Activated CD4-positive, alpha-beta T cell treated with anti-CD3 and anti-CD28 coated beads, Interleukin-2, amount 10 ng/mL, durations not matched to agents 7 days and 5 days (primary cell): ENCODE measurements at places on chromosomes 2 and 18.

GRCh38 chr2:200467806-200468681 is 41.8 kb downstream of the KCTD18 start:
- peak; percentile 52 for DNase-seq

- DNase-seq, result no peak
Observed at GRCh38 chr2:21422050-21422449, 298.3 kb downstream of the TDRD15 start.

DNA sequence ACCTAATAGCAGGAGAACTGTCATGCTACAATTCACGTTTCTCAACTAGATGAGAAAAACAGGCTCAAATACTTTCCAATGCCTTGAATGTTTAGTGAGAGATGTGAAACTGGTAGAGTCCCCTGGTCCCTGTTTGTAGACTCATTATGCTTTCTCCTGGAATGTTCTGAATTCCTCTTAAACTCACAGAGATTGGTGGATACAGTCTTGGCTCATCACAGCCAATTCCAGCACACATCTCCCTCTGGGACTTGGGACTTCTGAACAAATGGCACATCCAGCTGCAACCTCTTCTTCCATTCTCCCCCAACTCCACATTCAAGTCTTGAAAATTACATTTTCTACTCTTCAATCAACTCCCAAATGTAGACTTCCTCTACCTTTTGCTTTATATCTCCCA is 58.4 kb upstream of the NT5C1B start:
- DNase-seq, result no peak

DNA sequence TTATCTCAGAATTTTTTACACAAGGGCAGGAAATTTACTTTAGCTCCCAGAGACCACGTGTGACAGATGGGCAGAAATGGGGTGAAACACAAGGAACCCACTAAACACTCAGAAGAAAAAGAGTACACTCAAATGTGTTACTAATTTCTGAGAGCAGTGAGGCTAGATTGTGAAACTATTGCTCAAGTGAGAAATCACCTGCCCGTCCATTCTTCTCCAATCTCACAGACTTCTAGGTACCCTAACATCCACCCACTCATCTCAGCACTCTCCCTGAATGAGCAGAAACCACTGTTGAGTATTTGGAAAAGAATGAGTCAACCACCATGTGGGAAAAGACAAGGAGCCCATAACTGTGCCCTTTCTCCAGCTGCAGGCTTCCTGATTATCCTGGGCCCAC is 293.0 kb upstream of the CDH2 start:
- no peak for DNase-seq

DNA sequence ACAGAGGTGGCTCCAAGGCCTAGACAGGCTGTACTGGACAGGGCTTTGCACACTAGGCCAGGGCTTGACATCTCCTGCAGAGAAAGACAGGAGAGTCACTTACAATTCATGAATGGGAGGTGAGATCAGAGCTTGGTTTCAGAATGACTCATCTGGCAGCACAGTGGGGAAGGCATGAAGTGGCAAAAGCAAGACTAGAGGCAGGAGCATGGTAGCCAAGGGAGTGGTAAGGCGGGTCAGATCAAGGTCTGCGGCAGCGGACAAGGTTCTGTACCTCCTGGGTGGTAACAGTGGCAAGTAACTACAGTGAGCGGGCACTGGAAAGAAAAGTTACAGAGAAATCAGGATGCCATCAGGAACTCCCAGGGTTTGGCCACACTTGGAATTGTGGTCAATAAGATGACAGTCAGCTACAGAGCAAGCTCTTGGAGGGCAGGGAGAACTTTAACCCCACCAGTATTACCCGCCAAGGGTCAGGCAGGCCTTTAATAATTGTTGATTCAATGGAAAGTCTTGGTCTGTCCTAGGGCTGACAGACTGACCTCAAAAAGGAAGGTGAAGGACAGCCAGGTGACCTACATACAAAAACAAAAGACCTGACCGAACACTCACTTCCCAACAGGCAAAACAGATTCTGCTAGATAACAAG is 5.7 kb downstream of the MCFD2 start:
- peak; percentile 51 for DNase-seq

DNA sequence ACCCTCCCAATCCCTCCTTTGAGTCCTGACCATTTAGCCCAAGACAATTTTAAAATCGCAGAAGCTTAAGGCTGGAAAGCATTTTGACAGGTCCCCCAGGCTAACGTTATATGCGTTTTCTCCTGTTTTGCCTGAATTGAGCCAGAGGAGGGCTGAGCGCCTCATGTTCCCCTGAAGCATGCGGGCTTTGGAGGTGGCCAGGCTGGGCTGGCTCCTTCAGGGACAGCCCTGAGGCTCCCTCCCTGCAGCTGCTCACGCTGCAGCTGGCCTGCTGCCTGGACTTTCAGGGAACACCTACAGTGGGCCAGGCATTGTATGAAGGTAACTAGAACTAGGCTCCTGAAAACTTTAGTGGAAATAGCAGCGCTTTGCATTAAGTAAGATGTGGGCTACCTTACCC is 179.2 kb downstream of the ACKR3 start:
- DNase-seq, result no peak

GRCh38 chr2:99695944-99696253 is 206.1 kb upstream of the REV1 start:
- no peak for DNase-seq

DNA sequence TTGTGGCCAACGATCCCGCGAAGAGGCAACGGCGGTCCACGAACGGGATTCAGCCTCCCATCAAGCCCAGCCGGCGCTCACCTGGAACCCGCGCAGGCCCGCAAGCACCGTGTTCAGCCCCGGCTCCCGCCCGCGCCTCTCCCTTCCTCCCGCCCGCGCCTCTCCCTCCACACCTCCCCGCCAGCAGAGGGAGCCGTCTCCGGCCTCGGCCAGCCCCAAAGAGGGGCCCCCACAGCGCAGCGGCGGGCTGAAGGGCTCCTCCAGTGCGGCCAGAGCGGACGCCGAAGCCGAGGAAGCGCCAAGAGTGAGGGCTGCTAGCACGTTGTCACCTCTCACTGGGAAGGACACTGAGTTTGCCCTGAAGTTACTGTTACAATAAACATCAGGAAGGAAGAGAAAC is 55.3 kb upstream of the LAPTM4A start:
- DNase-seq, result peak; percentile 7

DNA sequence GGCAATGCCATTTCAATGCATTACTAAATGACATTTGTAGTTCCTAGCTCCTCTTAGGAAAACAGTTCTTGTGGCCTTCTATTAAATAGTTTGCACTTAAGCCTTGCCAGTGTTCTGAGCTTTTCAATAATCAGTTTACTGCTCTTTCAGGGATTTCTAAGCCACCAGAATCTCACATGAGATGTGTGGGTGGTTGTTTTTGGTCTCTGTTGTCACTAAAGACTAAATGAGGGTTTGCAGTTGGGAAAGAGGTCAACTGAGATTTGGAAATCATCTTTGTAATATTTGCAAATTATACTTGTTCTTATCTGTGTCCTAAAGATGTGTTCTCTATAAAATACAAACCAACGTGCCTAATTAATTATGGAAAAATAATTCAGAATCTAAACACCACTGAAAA is 45.3 kb downstream of the HADHB start:
- no peak for DNase-seq

DNA sequence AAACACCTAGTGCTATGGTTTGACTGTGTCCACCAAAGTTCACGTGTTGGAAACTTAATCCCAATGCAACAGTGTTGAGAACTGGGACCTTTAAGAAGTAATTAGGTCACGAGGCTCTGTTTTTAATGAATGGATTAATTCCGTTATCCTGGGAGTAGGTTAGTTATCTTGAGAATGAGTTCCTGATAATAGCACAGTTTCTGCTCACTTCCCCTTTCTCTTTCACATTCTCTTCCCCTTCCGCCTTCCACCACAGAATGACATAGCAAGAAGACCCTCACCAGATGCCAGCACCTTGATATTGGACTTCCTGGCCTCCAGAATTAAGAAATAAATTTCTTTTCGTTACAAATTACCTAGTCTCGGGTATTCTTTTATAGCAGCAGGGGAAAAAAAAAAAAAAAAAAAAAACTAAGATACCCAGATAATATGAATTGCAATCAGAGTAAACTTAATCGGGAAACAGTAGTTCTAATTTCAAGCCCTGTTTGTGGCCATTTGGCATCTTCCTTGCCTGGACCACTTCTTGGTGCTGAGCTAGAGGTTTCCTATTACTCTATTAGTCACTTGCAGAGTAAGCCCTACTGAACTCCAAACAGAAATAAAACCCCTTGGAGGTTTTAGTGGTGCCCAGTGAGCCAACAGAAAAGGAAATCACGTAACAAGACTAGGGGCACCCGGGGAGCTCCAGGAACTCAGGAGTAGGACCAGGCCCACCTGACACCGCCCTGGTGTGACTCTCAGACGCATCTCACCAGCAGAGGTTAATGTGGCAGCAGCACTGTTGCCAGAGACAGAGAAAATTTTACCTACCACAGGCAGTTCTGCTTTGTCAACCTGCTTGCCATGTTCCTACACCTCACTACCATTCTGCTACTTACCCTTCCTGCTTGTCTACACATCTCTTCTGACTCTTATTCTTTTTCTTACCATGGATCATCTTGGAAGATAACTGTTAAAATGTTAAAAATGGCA is 147.6 kb upstream of the CAB39 start:
- no peak for DNase-seq

GRCh38 chr2:218904176-218904575 is 23.5 kb downstream of the WNT10A start:
- DNase-seq, result no peak

GRCh38 chr2:10124538-10125045 is 2.1 kb downstream of the RRM2 start:
- peak; percentile 81 for DNase-seq
